Keratinocyte (primary cell): ENCODE measurements at places on chromosomes 2 and 18. TPM values are rescaled to one million over a fixed set of nuclear protein-coding genes. Genes with fewer than 3 reads are reported as not detected.

SERPINB2 gene
- polyA plus RNA-seq, result 555 to 1,052 TPM (median 733 TPM) in 3 replicates

GAD1 gene
- polyA plus RNA-seq, result 4.5 to 9.4 TPM (median 5.9 TPM) in 3 replicates

PDE11A gene
- polyA plus RNA-seq, result 0.01 to 0.05 TPM (median 0.04 TPM) in 3 replicates

PLB1 gene
- polyA plus RNA-seq, result 5.2 to 6.7 TPM (median 5.4 TPM) in 3 replicates

EGR4 gene
- not detected in 3 replicates for polyA plus RNA-seq

GALNT5 gene
- polyA plus RNA-seq, result 6.8 to 10.9 TPM (median 8.3 TPM) in 3 replicates

DCDC2C gene
- polyA plus RNA-seq, result not detected in 3 replicates

SCYGR1 gene
- not detected in 3 replicates for polyA plus RNA-seq

ADAM23 gene
- 1.3 to 3.1 TPM (median 1.8 TPM) in 3 replicates for polyA plus RNA-seq

TXNDC2 gene
- 0.03 TPM in 1 of 3 replicates, not detected in the others for polyA plus RNA-seq

IMP4 gene
- polyA plus RNA-seq, result 75.8 to 127 TPM (median 111 TPM) in 3 replicates

ATOH8 gene
- polyA plus RNA-seq, result not detected in 3 replicates

FEV gene
- not detected in 3 replicates for polyA plus RNA-seq

RAD51AP2 gene
- 0.01 to 0.12 TPM (median 0.12 TPM) in 3 replicates for polyA plus RNA-seq

SAP130 gene
- polyA plus RNA-seq, result 8.1 to 13.2 TPM (median 11.6 TPM) in 3 replicates

LAMA1 gene
- polyA plus RNA-seq, result 2.1 to 4.1 TPM (median 2.5 TPM) in 3 replicates

NOTO gene
- not detected in 3 replicates for polyA plus RNA-seq

SCN9A gene
- 0.09 to 0.10 TPM (median 0.09 TPM) in 3 replicates for polyA plus RNA-seq
